ENCODE measurements at places on chromosomes 1 and 21.

DNA sequence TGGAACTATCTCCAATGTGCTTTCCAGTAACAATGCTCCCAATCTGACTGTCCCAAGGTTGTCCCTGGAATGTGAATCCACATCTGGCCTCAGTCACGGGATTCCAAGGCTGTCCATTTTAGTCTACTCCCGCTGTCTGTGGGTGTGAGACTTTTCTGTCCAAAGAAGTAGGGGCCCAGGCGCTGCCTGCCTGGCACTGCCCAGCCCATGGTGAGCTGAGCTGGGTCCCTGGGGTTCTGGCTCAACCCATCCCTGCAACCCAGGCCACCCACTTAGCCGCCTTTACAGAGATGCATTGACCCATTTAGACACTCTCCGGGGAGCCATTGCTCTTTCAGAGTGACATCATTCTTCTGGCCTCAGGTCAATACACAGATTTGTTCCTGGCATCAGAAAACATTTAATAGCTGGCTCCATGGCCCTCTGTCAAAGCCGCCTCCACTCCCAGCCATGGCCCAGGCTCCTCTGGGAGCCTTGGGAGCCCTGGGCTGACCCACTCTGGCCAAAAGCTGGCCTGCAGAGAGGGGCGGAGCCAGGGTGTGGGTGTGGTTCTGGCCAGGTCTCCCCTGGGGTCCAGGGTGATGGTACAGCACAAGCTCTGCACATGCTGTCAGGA lies 47.2 kb upstream of the PAX7 start:
- DNase-seq: no peak

DNA sequence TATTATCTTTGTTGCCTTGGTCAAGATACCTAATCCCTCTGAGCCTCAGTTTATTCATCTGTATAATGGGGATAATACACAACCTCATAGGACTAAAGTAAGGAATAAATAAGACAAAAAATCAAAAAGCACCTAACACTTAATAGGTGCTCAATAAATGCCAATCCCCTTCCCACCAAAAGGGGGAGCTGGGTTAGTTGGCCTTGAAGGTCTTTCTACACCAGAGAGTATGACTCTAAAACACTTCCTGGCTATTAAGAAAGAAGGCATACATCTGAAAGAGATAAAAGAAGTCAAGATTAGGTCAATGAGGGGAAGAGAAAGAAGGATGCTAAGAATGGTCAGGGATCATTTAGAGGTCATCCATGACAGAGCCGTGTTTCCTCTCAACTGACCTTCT lies 11.1 kb downstream of the VSIG8 start:
- DNase-seq: no peak

DNA sequence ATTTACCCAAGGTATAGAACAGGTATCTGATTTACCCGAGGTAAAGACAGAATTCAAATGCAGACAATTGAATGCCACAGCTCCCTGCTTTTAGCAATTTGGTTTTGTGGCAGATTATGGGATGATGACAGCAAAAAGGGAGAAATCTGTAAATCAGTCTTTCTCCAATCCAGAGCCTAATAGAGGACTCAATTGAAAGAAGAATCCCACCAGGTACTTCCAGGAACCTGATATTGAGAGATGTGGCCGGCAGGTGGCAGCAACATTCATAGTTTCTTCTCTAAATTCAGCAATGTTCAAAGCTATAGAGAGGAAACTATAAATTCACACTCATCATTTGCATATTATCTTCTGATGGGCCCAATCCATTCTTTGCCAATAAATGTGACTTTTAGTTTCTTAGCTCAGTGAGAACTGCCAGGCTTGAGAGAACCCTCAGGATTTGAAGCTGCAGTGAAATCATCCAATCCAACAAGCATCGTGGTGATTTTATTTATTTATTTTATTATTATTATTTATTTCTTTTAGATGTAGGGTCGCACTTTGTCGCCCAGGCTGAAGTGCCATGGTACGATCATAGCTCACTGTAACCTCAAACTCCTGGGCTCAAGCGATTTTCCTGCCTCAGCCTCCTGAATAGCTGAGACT lies 9.8 kb upstream of the PHACTR4 start:
- DNase-seq: no peak

DNA sequence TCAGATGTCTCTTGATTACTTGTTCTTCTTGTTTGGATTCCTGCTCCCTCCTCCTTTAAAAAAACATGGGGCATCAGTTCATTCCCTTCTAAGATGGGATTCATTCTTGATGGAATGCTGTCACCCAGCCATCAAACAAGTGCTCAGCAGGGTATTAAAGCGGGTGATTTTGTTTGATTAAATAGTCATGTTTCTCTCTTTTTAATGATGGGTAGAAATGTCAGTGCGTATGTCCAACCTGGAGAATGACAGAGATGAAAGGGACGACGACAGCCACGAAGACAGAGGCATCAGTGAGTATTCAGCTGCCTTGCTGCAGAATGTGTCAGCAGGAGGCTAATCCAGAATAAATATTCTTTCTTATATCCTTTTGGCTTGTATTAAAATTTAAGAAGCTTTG lies 63.8 kb upstream of the RAVER2 start:
- DNase-seq: no peak

GRCh38 chr1:169941982-169942830 lies 48.5 kb upstream of the SCYL3 start:
- no peak for DNase-seq

DNA sequence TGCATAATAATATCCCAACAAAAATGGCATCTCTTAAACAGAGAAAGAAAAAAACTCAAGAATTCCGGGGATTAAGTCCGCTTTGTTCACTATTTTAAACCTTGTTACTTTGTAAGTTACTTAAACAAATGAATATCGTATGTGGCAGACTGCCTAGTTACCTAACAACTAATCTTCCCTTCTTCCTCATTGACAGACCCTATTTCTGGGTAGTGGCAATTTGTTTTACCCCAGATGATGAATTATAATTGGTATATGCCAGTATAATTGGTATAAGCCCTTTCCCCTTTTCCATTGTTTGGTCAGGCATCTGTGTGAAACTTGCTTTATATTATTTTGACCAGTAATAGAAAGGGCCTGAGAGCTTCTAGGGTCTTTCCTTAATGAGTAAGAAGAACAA lies 52.4 kb downstream of the CDC42BPA start:
- no peak for DNase-seq

- DNase-seq: no peak
Measured at GRCh38 chr1:42453386-42453785, 2.4 kb downstream of the ZMYND12 start.

GRCh38 chr1:23506376-23507107 lies 22.6 kb upstream of the ASAP3 start:
- DNase-seq: no peak

GRCh38 chr1:34132161-34132420 lies 32.9 kb downstream of the CSMD2 start:
- DNase-seq: no peak

GRCh38 chr21:22711636-22712035 lies 1713.4 kb downstream of the NCAM2 start:
- DNase-seq: no peak

DNA sequence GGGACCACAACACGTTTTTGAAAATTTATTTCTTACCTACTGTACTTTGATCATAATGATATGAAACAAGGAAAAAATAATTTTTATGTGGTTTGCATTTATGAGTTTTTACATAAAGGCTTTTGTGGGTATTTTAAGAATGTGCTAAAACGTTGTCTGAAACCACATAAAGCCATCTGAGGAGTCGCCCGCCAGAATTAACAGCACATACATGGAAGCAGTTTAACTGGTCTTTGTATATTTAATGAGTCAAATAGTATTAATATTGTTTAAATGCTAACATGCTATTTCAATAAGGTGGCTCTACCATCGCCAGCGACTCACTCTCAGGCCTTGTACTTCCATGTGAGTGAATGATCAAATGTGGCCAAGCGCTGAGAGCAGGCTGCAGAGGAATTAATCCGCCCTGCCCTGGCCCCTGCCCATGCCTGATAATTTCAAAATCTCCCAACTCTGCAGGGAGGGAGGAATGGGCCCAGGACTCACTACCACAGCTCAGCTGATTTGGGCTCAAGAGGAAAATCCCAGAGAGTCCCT lies 49.6 kb downstream of the SLC66A1 start:
- no peak for DNase-seq

DNA sequence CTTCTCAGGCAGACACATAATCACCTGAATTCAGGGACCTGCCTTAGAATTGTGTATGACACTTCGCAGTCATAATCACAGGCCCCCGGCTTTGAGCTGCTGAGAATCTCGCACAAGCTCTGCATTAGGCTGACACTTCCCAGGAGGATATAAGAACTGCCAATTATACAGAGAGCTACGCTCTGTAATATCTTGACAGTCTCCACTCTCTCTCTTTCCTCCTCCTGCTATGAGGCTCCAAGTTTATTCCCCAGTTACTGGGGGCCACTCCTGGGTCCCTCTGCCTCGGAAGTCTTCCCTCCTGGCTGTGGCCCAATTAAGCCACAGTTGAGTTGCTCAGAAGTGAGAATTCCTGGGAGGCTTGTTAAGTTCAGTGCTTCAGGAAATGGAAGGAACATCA lies 42.7 kb downstream of the EBNA1BP2 start:
- DNase-seq: no peak

DNA sequence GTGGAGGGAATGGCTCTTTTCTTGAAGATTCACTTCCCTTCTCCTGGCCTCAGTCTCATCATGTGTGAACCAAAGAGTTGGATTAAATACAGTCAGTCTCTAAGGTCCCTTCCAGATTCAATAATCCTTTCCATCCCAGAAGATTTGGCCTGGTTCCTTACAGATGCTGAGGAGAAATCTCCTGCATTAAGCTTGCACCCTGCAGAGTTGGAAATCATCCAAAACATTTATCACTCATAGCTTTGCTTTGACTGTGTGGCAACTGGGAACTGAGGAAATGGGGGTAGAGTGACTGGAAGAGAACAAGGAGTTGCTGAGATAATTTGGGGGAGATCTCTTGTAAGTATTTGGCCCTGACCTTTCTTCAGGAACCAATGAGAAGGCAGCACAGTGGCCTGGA lies 220.5 kb upstream of the SGIP1 start:
- peak; percentile 24 for DNase-seq

DNA sequence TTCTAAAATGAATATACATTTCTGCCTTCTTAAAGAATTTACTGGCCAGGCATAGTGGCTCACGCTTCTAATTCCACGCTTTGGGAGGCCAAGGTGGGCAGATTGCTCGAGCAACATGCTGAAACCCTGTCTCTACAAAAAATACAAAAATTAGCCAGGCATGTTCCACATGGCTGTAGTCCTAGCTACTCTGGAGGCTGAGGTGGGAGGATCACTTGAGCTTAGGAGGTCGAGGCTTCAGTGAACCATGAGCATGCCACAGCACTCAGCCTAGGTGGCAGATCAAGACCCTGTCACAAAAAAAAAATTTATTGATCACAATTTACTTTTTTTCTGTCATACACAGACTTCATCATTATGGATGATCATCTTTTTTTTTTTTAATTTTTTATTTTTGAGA lies 11.5 kb downstream of the CDC14A start:
- no peak for DNase-seq
